ENCODE measurements at places on chromosomes 1 and 21.

GRCh38 chr1:86460998-86461397, 7.7 kb upstream of the CLCA1 start:
- DNase-seq = no peak

DNA sequence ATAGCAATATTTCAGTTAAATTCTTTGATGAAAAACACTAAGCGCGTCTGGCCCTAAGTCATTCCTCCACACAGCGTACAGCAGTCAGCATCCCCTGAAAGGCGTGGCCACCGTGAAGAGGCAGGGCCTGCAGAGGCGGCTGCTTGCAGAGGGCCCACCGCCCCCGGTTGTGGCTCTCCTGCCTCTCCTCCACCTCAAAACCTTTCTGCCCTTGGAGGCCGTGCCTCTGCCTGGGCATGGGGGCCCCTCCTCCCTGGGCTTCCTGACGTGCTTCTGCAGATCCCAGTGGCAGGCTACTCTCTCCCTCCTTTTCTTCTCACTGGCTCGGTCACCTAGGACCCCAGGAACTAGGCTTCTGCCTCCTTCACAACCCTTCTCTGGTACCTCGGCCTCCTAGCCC, 16.2 kb downstream of the CLSTN1 start:
- DNase-seq = no peak

GRCh38 chr1:168163670-168164069, 15.1 kb upstream of the TIPRL start:
- no peak for DNase-seq

- DNase-seq = no peak
These were observed 4.0 kb upstream of the WNT3A start for GRCh38 chr1:228002792-228003191.

GRCh38 chr1:100585786-100586185, 47.8 kb downstream of the GPR88 start:
- no peak for DNase-seq

GRCh38 chr1:150575518-150576366, 3.7 kb downstream of the MCL1 start:
- DNase-seq = no peak

DNA sequence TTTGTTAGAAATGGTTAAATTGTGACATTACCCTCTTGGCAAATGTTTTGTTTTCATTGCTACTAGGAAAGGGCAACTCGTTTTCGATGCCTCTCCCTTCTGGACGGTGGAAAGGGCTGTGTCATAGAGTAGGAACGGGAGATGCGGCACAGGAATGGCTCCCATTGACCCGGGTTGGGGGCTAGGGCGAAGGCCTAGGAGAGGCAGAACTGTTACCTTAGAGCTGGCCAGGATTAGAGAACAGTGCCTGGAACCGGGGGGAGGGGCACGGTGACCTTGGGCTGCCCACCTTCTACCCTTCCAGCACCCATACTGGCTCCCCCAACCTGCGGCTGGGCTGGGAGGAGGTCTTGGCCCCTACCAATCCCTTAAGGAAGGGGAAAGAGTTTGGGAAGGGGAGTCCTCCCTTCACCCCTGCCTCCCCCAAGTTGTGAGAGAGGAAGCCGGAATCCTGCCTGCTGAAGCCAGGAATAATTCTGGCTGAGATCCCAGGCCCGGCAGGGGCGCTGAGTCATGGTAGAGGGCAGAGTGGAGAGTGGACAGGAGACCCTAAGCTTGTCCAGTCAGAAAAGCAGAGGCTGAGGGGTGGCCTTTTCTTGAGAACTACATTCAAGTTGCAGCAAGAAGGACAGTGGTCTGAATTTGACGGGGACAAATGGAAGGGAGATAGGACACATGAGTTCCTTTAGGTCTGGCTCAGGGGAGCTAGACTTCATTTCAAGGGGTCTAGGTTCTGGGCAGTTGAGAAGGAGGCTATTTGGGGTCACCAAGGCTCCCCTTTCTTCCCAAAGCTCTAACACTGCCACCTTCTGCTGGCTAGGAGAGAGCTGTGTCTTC, 8.2 kb downstream of the LMNA start:
- DNase-seq = no peak

- DNase-seq = no peak
These were observed 395.8 kb downstream of the PTPRU start for GRCh38 chr1:29631836-29632805.

GRCh38 chr1:58738876-58739275, 39.0 kb upstream of the MYSM1 start:
- DNase-seq = no peak

DNA sequence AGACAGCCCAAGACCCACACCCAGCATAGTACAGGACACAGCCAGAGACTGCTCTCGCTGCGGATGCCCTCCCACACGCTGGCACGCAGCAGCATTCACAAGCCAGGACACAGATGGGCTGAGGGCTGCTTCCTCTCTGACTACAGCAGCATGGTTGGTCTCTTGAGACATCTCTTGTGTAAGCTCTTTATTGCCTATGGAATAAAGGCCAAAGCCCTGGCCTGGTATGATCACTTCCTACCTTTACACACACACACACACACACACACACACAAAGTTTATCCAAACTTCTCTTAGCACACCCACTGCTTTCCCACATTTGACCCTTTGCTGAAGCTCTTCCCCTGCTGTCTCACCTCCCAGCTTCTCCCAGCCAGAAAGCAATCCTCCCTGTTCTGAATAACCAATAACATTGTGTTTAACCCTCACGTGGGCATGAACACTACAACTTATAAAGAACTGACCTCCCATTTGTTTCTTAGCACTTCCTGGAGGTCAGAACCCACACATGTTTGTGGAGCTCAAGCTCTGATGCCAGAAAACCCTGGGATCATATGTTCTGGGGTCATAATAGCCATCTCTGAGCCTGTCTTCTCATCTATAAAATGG, 1.2 kb upstream of the LUZP1 start:
- no peak for DNase-seq

- DNase-seq = no peak
These were observed 12.3 kb upstream of the IFI44L start for GRCh38 chr1:78607944-78608343.

DNA sequence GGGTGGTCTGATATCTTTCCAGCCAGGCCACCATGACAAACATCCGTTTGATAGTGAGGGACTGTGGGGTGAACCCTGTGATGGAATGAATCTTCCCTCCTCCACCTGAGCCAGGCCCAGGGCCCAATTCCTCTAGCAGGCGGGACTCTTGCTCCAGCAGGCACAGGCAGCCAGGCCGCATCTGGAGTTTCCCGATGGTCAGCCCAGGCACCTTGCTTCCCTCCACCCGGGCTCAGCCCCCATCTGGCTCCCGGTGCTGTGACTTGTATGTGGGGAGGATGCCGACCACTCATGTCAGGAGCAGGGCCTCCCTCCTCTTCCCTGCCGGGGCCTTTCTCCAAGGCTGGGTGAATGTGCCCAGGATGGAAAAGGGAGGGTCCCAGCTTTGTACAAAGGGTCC, 21.0 kb downstream of the KCNAB2 start:
- DNase-seq = no peak

DNA sequence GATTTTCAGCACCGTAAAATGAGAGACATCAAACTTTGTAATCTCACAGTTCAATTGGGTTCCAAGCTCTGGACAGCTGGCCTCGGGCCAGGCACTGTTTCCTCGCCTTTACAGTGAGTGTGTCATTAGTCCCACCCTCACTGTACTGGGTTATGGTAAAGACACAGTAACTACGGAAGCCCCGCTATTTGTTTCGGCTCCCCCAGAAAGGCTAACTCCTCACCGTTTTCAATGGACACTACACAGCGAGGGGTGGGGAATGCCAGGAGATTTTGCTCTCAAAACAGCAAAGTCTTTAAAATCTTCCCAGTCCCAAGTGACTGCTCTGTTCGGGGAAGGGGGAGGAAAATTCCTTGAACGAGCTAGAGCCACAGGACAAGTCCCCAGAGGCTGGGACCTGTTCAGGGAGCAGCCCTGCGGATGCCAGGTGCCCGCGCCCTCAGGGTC, 757 bp upstream of the SPSB1 start:
- DNase-seq = no peak

All from COR-L47 (cell line).